SJCRH30 (cell line): ENCODE measurements at places on chromosomes 4 and X. TPM values are rescaled to one million over a fixed set of nuclear protein-coding genes. Genes with fewer than 3 reads are reported as not detected.
A peak's percentile ranks its signal among the peaks of the same experiment; 100 is the strongest.

DNA sequence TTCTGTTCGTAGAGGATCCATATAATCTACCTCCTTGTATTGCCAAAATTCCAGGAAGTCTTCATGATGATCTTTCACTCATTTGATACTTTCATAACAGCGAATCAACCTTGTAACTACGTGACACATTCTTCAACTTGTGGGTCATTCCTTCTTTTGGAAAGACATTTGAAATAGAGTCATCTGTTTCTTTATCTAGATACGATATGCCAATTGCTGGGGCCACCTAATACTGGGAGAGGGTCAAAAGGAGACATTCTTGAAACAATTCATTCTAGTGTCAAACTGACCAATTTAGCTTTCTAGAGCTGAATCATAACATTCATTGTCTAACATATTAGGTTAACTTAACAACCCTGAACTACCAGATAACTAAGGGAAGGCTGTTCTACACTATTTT, 62.9 kb upstream of the SMAD1 start:
- DNase-seq: no peak

DNA sequence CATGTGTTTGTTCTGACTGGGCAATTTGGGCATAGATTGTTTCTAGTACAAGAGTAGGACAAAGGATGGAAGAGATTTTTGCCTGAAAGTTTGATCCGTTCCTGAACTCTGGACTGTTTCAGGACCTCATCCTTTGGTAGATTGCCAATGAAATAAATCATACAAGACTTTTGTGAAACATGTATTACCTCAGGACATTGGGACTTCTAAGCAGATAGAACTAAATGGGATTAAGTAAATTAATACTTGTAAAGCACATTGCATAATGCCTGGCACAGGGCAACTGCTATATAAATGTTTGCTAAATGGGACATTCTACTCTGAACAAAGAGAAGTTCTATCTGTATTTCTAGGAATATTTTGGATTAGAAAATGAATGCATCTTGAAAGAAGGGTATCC, 164.8 kb upstream of the RPS6KA3 start:
- no peak for DNase-seq

Gene GPRASP1
- total RNA-seq: 1.4 and 2.3 TPM in 2 replicates

Gene GAGE13
- total RNA-seq: not detected in 2 replicates

DNA sequence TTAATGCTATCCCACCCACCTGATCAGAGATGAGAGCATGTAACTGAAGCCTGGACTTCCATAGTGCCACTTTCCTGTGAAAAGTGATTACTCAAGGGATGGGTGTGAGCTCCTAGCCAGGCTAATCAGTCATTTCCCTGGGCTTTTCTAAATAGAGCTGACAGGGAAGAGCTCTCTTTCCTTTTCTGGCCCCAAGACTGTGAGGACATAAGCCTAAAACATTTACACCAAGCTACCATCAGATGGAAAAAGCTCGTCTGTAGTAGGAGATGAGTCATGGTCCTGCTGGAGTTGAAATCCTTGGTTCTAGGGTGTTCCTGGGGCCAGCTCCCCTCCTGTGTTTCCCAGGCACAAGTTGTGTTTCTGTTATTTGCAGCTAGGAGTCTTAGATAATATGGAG, 52.4 kb upstream of the NDP start:
- no peak for DNase-seq

- DNase-seq: no peak
Observed at GRCh38 chrX:17411205-17411604, 36.2 kb downstream of the NHS start.

- no peak for DNase-seq
Observed at GRCh38 chr4:155564086-155564485, 102.6 kb upstream of the GUCY1A1 start.

GRCh38 chr4:10459305-10459704, 2.1 kb upstream of the ZNF518B start:
- no peak for DNase-seq

- peak; percentile 36 for DNase-seq
Observed at GRCh38 chrX:41561045-41561444, 113.9 kb downstream of the NYX start.

- DNase-seq: no peak
Observed at GRCh38 chr4:75733369-75733768, 9.0 kb downstream of the USO1 start.

Gene PFKFB1
- 0.14 TPM in 1 of 2 replicates, not detected in the other for total RNA-seq

DNA sequence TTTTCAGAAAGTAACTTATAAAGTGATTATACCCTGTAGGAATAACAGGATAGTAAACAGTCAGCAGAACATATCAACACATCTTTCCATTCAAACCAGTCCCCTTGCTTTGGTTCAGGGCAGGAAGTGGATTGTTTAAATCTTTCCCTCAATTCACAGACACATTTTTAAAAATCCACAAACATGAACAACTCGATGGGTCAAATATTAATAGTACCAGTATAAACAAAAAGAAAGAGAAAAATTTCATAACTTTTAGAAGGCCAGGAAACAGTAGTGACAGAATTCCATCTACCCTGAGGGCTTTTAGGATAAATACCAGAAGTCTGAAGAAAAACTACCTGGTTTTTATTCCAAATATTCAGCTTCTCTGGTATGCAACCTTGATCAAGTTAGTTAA, 1072.8 kb upstream of the PABPC4L start:
- DNase-seq: no peak

DNA sequence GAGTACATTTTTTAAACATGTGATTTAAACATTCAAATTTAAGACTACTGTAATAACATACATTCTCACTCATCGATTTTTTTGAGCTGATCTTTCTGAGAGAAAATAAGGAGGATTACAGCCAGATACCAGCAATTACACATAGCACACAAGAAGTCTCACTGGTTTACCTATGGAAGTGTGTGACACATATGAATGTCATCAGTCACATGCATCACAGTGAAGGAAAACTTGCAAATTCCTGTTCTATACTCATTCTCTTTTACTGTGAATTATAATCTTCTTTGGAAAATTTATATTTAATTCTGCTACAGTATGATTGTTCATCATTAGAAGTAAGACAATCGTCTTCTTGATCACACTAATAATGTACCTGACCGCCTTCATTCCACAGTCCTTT, 21.3 kb upstream of the BMP2K start:
- no peak for DNase-seq

- DNase-seq: no peak
Observed at GRCh38 chr4:37973441-37973840, 13.2 kb downstream of the PTTG2 start.

Gene PAK3
- 4.1 and 5.2 TPM in 2 replicates for total RNA-seq

Gene SMIM10L2A
- total RNA-seq: not detected in 2 replicates

- DNase-seq: no peak
Observed at GRCh38 chr4:159725571-159725970, 622.7 kb downstream of the RAPGEF2 start.

GRCh38 chr4:173242466-173243250, 74.0 kb downstream of the GALNT7 start:
- DNase-seq: no peak

DNA sequence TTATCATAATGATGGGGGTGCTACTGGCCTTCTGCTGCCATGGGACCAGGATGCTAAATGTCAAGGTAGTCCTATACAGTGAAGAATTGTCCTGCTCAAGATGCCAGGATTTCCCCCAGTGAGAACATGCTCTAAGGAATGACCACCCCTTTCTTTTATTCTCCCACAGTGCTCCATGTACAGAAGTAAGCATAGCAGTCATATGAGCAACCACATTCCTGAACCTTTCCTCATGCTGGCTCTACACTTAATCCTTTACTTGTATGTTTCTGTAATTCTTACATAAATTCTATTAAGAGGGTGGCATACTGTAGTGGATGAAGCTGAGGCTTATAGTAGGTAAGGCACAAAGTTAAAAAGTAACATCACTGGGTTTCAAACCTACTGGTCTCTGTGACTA, 20.2 kb downstream of the CYP2U1 start:
- DNase-seq: no peak

DNA sequence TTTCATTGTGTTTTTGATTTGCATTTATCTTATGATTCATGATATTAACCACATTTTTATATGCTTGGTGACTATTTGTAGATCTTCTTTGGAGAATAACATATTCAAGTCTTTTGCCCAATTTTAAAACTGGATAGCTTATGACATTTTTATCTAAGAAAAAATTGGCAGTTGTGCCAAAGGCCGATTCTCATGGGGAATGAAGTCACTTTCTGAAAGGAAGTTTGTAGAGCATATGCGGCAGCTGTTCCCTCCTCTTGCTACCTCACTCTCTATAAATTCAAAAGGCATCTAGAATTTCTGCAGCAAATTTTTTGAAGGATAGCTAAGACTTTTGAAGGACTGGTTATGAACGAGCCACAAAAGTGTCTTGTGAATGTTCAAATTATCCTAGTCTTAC, 2353.5 kb downstream of the ARAP2 start:
- peak; percentile 64 for DNase-seq

- DNase-seq: peak; percentile 37
Observed at GRCh38 chr4:168605411-168605810, 108.6 kb downstream of the PALLD start.

Gene ENPP6
- not detected in 2 replicates for total RNA-seq

Gene SHOX
- not detected in 2 replicates for total RNA-seq

Gene MAGEA9B
- total RNA-seq: not detected in 2 replicates

- no peak for DNase-seq
Observed at GRCh38 chr4:112279882-112280315, 5.8 kb downstream of the TIFA start.

- peak; percentile 58 for DNase-seq
Observed at GRCh38 chrX:129925305-129926092, 19.5 kb downstream of the UTP14A start.

DNA sequence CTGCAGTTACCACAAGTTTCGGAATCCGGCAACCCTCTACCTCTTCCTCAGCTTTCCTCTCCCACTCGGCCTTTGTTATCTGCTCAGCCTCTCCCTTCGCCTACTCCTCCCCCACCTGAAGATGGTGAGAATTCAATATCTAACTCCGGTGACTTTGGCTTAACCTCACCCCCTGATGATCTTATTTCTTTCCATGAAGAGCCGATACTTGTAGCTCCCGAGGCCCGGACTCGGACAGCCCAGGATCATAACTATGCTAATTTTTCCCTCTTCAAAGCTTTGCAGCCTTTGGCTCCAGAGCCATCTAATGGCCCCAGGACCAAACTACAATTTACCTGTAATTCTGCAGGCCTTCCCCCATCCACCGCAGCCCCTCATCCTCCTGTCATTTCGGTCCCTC, 32.0 kb upstream of the MGST2 start:
- DNase-seq: no peak

GRCh38 chr4:1293531-1293941, 3.8 kb downstream of the MAEA start:
- no peak for DNase-seq

- no peak for DNase-seq
Observed at GRCh38 chr4:128751354-128751753, 58.1 kb upstream of the JADE1 start.

Gene NOX1
- not detected in 2 replicates for total RNA-seq

GRCh38 chrX:53093177-53093655, 726 bp upstream of the KANTR start:
- DNase-seq: peak; percentile 76

DNA sequence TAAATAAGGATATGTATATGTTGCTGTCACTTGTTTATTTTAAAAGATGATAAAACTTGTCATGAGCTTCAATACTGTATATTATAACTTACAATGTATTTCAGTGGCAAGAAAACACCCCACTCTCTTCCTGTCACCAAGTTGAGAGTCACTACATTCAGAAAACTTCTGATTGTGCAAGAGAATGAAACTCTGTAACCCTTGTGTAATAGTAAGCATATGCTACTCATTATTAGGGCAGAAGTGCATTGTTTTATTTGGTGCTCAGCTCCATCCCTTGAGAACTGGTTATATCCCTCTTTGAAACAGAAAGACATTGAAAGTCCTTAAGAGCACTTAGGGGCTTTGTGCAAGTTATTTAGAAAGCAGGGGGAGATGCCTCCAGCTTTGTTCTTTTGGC, 594.5 kb downstream of the ARAP2 start:
- no peak for DNase-seq

Gene SULT1E1
- not detected in 2 replicates for total RNA-seq

DNA sequence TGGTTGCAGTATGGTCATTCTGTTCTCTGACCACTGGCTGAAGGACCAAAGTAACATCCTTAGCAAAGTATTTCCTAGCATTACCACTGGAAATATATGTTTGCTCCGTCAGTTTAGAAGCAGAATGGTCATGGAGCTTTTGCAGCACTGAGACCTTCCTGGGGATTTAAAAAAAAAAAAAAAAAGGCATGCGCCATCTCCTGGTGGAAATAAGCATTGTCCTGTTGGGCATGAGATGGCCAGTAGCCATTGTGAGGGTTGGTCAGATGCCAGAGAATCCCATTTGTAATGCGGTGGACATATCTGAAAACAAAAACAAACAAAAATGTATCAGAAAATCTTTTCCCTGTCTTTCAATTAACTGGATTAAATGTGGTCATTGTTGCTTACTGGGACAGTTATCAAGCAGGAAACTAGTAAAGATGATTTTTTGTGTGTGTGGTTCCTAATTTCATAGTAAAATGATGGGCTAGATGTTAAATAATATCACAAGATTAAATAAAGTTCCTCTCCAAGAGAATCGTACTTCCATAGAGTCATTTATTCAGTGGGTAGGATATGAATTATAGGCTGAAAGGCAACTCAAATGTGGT, 139.6 kb downstream of the SOWAHB start:
- peak; percentile 87 for DNase-seq

Gene RS1
- not detected in 2 replicates for total RNA-seq

Gene GRIA2
- 0.24 TPM in 1 of 2 replicates, not detected in the other for total RNA-seq

DNA sequence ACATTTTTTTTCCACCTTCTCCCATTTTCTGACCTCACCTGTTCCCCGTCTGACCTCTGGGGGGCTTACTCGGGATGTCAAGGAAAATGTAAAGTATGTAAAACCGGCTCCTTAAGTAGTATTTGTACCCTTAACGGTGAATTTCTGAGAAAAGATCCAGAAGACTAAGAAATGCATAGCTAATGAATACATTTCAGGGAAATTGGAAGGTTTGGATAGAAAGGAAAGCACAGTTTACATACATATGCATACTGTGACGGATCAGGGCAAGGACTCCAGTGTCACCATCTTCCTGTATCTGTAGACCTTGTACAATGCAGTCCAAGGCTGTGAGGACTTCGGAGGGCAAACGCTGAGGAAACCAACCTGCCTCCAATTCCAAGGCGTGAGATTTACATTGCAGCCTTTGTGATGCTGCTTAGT, 2185.9 kb upstream of the TENM3 start:
- DNase-seq: no peak

Gene GPR119
- total RNA-seq: not detected in 2 replicates

DNA sequence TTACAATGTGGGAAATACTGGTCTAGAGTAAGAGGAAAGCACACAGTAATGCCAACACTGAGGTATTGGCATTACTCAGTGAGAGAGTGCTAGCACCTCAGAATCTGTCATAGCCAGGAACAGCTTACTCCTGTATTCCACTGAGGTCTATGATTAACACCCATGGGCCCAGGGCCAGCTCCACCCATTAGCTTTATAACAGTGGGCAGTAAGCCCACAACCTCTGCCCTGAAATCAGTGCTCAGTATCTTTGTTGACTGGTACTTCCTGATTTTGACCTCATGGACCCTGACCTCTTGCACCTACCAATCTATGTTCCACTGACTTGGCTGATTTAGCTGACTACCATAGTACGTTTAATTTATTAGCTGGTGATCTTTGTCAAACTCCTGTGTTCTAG, 56.1 kb downstream of the LANCL3 start:
- DNase-seq: no peak
